ENCODE measurements at places on chromosomes 2 and 18.

DNA sequence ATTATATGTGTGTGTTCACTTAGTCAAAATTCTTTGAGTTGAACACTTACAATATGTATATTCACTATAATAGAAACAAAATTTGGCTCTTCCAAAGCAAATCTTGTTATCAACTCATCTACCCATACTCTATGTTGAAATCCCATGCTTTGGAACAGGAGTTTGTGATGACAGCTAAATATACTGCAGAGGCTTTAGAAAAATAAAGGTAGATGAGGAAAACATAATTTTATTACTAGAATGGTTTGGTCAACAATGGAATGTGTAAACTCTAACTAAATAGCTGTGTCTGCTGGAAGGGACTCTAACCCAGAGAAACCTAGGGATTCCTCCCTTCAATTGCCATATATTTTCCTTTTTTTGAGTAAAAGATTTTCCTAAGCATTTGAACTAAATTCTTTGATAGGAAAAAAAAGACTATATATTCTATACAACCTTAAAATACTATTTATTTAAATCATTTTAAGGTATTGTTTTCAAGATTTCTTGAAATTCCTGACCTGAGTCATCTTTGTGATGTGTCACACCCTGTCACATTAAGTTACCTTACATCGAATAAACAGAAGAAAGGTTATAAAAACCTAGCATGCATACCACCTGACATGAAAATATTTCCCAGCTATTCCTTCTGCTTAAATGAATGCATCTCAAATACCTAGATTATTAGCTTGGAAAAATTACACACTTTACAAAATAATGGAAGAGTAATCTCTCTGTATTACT lies 175.5 kb downstream of the OTX1 start:
- DNase-seq, result no peak

DNA sequence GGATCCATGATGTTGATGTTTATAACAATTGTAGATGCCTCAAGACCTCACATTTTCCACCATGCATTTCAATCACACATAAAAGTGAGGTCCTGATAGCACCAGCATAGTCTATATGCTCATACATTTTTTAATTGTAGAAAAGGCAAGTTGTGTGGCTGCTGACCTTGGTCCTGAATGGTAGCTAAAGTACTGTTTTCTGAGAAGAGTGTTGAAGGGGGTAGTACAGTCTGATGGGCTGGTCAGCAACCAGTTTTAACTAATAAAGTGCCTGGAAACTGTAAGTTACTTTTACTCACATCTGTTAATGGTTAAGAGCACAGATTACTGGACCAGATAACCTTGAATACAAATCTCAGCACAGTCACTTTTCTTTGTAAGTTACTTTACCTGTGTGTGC lies 15.9 kb downstream of the ZNF638 start:
- no peak for DNase-seq

- DNase-seq, result no peak
These were observed 156.1 kb downstream of the COL4A4 start for GRCh38 chr2:227007940-227008339.

DNA sequence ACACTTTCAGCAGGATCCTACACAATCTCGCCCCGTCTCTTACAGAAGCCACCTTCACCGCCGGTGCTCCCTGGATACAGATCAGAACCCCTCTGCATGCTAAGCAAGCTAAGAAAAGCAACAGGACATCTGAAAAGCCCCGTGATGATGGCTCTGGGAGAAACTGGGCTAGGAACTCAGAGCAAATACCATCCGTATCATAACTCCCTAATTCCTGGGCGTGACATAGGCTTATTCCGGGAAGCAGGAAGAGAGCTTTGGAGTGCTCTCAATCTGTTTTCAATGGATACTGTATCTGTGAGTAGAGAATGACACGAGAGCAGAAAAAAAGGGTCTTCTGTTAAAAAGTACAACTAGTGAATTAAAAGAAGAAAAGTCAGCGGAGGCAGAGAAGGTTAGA lies 121.6 kb downstream of the SPP2 start:
- DNase-seq, result no peak

GRCh38 chr2:164288235-164288634 lies 333.0 kb downstream of the GRB14 start:
- DNase-seq, result no peak

DNA sequence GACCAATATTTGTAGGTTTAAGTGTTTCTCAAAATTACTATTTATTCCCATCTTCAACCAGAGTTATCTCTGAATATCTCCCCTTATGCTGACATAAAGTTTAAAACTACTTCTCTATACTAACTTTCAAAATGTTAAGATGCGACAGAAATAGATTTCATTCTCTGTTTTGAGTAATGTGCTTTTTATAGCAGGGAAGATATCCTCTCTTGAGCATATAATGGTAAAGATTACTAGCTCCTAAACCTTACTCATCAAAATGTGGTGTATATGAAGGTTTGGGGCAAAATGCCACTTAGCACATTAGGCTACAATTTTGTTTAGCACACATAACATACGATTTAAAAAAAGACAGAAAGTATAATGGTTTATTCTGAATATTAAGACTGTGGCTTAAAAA lies 54.4 kb downstream of the CWC22 start:
- DNase-seq, result no peak

DNA sequence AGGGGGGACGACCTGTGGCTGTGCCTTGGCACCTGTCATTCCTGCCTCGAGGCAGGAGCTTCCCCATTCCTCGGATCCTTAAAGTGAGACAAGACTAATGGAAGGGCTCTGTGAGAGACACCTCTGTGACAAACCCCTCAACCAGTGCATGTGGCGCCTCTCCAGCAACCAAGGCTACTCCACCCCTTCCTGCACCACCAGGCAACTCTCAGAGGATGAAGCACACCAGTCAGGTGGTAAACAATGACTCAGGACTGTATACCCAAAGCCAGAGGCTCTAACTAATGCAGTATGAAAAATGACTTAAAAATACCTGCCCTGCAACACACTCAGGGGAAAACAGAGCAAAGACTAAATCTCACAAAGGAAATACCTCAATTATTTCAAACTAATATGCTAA lies 136.9 kb downstream of the UXS1 start:
- DNase-seq, result no peak

Data from stimulated activated CD4-positive, alpha-beta T cell treated with anti-CD3 and anti-CD28 coated beads, Interleukin-2, amount 100 ng/mL, for 24 hours (primary cell).